ENCODE measurements at places on chromosomes 2 and 18.

DNA sequence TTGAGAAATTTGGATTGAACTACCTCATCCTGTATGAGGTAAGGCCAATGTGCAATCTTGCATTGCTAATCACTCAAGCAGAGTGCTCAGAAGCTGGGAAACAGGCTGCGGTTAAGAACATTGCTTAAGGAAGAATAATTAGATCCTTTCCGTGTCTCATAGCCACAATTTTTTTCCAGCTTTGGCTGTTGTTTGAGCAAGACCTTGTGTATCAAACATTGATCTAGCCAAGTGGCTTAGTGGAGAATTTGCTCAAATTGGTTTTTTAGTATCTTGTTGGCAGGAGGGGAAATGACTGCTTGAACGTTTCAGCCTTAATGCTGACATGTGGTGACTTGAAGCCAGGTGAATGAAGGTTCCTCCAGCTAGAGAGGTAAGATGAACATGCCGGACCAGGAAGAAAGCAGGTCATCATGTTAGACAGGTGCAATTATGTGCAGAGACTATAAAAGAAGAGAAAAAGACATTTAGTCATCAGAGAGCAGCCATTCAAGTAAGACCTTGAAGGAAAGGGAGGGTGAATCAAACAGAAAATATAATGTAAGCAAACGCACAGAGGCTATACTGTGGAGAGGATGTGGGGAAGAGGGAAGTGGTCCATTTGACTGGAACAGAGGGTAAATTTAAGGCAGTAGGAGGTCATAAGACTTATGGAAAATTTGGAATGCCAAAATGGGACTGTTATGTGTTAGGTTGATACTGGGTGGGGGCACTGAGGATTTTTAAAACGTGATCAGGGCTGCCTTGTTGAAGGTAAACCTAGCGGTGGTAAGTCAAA, 98.9 kb upstream of the CYP1B1 start:
- DNase-seq: no peak

DNA sequence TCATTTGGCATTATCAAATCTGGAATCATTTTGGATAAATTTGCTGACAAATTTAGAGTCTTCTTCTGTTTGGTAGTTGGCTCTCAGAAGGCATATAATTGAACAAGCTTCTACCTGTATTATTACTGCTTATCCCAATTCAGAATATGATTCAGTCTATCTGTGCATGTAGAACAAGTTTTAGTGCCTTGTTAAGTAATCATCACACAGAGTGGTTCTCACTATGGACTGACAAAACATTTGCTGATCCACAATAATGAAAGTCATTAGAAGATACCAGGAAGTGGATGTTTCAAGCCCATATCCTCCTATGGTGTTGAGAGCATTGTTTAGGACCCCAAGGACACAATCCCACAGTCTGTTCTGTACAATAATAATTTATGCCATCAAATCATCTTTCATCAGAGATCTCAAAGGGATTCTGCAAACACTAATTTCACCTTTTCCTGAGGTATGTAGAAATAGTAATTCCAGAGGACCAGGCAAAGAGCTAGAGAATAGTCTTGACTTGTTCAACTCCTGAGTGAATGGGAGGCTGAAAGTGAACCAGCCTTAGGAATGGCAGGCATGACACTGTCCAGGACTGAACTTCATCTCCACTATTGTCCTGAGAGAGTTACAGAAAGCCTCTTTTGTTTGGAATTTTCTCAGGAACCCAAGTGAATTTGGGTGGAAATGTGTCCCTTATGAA, 29.6 kb upstream of the DSC1 start:
- DNase-seq: no peak

GRCh38 chr2:190718652-190719526, 70.0 kb downstream of the NAB1 start:
- peak; percentile 15 for DNase-seq

DNA sequence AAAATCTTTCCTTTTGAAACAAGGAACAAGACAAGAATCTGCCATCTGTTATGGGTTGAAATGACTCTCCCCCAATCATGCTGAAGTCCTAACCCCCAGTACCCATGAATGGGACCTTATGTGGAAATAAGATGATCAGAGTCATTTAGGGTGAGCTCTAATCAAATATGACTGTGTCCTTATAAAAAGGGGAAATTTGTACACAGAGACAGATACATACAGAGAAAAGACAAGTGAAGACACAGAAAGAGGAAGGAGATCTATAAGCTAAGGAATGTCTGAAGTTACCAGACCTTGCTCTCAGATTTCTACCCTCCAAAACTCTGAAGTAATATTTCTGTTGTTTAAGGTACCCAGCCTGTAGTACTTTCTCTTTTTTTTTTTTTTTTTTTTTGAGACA, 15.7 kb downstream of the TGFBRAP1 start:
- DNase-seq: no peak

DNA sequence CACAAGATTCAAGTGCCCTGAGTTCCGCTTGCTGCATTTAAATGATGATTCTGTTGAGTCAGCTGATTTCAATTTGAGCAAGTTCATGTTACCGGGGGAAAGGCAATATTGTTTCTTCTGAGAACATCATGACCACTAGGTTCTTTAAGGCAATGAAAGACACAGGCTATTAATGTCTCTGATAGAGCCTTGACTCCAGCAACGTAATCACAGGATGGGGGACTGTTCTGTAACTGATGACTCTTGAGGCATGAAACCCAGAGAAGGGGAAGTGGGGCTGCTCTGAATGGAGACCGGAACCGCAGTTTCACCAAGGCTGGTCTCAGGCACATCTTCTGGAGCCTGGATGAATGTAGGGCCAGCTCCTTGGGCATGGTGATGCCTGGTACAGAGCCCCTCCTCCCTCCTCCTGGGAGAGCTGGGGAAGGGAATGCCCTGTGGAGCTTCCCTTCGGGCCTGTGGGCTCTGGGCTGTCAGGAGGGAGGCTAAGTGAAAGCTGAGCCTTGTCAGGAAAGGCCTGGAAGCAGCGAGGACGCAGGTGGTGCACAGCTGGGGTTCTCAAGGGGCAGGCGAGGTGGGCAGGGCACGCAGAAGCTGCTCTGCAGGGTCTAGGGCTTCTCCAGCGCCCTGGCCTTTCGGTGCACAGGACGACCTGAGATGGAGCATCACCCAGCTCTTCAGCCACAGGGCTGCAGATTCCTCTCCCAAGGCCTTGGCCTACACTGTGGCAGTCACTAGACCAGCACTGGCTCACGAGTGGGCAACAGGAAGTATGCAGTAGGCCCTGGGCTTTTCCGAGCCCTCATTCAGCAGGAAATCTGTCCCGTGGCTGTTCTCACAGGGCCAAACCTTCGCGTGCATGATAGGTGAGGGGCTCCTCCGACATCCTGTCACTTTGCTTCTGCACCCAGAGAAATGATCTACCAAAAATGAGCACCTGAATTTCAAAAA, 36.6 kb upstream of the PRLH start:
- DNase-seq: no peak

- no peak for DNase-seq
Observed at GRCh38 chr2:126994340-126994777, 95.7 kb downstream of the TEX51 start.

DNA sequence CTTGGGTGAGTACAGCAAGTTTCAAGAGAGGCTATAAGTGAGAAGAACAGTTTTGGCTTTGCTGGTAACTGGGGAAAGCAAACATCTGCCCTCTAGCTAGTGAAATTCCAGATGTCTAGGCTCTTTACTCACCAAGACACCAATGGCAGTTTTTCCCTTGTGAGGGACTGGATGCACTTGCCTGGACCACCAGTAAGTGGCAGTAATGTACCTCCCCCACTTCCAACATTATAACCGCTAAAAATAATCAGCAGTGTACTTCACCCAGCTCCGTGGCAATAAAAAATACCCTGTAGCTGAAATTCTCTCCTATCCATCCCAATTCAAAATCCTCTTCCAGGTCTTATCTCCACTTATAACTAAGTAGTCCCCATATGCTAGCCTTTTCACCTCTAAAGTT, 383.9 kb downstream of the ARHGAP15 start:
- peak; percentile 33 for DNase-seq

DNA sequence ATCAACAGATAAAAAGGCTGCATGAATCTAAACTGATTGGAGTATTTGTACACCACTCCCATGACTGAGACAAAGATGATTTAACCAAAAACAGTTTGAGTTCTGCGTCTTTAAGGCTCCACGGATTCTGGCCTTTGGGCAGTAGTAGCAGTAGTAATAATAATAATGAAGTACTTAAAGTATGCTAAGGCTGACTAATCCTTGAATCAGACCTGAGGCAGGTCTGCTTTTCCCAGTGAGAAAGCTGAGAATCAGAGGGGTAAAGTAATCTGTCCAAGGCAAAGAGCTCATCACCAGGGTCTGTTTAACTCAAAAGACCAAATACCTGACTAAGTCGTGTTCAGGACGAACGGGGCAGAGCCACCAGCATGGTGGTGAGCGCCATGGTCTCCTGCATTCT, 61.4 kb downstream of the ID2 start:
- no peak for DNase-seq

DNA sequence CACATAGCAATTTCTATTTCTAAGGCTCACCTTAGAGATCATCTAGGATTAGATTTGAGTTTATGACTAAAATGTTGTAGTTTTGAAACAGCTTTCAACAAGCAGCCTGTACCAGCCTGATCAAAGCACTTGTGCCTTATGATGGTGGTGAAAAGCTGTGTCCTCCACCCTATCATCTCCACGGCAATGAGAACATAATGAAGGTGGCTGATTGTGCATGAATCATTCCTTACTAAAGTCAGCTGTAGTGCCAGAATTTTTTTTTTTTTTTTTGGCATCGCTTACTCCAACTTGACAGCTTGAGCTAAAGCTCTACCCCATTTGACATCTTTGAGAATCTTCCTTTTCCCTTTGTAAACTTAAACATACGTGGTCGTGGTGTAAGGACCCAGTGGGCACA, 86.0 kb downstream of the DCC start:
- no peak for DNase-seq

DNA sequence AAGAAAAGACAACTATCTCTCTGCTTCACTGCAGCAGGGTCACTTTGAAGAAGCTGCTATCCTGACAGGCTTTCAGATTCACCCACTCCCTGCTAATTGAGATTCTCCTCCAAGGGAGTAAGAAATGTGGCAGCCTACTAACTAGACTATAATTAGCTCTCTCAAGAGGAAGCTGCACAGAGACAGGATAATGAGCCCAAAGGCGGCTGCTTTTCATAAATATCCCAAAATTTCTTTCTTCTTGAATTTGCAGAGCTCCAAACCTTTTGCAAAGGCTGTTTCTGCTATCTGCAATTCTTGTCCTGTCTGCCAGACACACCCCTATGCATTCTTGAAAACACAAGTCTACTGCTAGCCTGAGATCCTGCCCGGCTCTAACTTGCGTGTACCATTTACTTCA, 54.0 kb upstream of the RNU4ATAC start:
- DNase-seq: no peak

DNA sequence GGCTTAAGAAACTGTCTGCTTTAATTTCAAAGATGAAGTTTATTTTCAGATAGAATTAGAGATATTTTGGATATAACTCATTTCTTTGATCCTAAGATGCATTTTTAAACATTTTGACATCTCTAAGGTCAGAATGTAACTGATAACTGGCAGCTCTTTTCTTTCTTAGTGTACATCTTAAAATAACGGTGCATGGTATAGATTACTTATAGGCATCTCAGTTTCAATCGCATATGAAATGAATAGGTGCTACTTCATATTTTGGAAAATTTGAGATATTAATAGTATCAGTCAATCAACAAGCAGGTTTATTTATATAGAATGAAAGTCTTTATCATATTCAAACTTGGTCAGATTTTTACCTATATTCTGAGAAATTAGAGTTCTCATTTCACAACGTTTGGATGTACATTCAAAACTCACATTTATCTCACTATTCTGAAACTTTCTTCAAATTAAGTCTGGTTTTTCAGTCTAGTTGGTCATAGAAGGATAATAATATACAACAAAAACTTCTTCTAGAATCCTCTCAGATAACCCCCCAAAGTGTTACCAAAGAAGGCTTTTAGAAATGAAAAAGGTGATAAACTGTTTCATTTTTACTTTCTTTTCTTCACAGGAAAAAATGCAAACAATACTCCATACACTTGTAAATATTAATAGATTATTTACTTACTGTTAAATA, 122.8 kb upstream of the WDSUB1 start:
- DNase-seq: no peak

GRCh38 chr18:73900106-73900835, 247.4 kb downstream of the FBXO15 start:
- no peak for DNase-seq

DNA sequence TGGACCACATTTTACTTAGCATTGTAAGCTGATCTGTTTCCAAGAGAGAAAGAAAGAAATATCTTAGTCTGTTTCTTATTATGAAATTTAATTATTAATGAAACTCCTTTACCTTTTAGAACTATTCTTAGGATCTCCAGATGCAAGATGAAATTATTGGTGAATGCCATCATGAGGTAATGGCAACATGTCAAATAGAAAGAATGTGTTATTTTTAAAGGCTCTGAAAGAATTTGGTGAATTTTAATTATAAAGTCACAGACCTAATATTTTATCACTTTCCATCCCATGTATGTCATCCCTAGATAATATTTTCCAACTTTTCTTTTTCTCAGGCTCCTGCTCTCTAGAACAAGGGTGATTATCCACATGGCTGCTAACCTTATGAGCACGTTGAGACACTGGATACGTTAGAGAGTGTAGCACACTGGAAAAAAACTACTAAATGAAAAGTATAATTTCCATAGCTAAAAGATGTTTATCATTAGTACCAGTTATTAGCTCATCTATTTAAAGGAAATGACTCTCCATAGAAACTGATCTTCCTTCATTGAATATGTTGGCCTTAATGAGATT, 95.2 kb upstream of the SCG2 start:
- DNase-seq: no peak

- no peak for DNase-seq
Observed at GRCh38 chr2:144822966-144823365, 303.0 kb upstream of the ZEB2 start.

DNA sequence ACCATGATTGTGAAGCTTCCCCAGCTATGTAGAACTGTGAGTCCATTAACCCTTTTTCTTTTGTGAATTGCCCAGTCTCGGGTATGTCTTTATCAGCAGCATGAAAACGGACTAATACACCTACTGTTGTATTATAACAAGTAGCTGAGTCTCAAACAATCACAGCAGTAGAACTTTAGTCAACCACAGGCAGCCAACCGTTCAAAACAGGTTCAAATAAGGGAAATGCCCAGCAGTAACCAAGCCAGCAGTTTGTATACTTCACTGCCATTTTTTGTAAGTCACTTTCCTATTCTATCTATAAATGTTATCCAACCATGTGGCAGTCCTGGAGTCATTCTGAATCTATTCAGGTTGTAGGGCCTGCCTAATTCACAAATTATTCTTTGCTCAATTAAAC, 1560.6 kb upstream of the SLC39A10 start:
- no peak for DNase-seq
